NCI-H1105 (cell line): ENCODE measurements at places on chromosomes 7 and 10.

GRCh38 chr7:3240826-3241430 lies 60.1 kb upstream of the SDK1 start:
- no peak for DNase-seq

- no peak for DNase-seq
Measured at GRCh38 chr10:13765641-13766341, 179.0 kb downstream of the PRPF18 start.

DNA sequence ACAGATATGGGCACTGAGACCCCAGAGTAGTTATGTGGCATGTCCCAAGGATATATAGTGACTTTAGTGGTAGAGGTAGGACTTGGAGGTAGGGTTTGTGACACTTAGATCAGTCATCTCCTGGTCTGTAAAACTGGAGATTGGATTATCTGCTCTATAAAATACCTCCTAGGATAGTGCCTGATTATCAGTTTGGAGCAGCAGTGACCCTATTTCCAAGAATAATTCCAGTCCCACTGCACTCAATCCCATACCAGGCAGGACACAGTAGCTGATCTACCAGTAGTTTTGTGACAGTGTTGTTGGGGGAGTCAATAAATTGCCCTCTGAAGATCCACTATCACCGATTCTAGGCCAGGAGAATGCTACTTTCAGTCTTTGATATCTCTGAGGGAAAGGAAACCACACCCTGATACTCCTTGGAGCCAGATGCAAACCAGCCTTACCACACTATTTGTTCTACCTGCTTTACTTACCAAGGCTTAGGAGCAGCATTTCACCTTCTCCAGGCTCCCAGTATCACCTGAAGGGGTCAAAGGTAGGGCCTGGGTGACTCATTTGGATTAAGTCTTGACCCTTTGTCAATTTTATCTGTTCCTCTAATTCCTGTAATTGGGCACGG lies 30.6 kb downstream of the KMT2E start:
- no peak for DNase-seq

DNA sequence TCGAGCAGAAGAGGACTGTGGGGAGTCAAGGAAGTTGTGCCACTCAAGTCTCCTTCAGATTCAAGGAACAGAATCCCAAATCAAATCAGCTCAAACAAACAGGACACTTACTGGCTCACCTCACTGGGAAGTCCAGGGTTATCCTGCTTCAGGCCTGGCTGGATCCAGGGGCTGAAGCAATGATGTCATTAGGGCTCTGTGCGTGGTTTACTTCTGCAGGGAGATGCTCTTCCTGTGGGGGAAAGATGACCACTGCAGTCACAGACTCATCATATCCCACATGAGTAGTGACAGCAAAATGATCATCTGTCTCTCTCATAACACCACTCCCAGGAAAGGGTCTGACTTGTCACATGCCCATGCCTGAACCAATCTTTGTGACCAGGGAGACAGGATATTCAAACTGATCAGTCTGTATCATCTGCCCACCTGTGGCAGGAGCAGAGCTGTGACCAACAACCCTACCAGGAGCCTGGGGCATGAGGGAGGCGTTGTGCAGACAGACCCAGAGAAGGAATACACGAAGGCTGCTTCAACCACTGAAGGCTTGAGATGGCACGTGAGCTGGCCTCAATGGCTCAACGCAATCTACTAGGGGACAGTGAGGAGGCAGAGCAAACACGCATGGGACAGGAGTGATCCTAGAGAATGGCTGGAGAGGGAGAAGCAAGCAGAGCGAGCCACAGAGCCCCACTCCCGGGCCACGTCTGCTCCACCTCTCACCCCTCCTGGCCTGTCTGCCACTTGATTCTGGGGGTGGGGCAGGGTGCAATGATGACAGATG lies 27.6 kb upstream of the NANOS1 start:
- DNase-seq, result no peak

- DNase-seq, result no peak
Measured at GRCh38 chr10:132397671-132398565, 918 bp downstream of the PWWP2B start.

DNA sequence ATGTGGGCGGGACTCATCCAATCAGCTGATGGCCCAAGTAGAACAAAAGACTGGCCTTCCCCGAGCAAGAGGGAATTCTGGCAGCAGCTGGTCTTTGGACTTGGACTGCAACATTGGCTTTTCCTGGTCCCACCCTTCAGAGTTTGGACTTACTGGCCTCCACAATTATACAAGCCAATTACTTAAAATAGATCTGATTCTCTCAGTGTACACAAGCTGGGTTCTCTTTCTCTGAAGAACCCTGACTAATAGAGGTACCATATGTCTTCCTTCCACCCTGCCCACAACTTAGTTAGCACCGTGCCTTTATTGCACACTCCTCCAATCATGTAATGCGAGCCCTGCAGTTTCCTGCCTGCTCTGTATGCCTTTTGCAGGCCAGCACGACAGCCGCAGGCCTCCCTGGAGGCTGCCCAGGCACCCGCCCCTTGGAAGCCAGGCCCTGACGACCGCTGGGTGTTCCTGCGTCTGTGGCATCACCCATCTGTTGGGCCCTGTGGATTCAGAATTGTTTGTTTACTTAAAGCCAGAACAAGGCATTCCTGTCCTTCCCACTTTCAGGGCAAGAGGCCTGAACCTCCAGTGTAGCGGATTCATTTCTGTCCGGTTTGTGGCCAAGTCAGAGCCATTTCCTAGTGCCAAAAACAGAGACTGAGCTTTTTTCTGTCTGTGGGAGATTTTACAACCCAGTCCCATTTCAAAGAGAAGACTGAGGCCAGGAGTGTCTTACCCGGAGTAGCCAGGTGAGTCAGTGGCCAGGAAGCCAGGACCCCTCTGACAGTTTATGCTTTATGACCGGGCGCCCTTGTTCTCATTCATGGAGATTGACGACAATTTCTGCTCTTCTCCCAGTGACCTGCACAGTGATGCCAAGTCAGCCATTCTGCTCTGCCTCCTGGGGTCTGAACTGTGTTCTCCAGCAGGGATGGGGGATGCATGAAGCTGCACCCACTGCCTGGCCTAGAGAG lies 968 bp upstream of the INMT start:
- DNase-seq, result no peak

DNA sequence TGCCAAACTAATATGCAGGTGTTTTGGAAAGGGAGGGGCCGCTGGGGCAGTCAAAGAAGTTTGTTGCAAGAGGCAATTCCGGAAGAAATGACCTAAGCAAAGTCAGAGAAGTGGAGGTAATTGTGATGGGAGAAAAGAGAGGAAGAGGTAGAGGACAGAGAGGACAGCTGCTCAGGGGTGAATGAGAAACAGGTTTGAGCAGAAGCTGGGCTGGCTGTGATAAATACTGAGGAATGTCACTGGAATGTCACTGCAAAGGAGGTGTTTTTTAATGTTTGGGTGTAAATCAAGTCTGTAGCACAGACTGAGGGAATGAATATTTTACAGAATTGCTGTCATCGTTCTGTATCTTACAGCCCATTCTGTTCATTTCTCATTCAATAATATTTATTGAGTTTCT lies 207.2 kb downstream of the DPP6 start:
- no peak for DNase-seq

DNA sequence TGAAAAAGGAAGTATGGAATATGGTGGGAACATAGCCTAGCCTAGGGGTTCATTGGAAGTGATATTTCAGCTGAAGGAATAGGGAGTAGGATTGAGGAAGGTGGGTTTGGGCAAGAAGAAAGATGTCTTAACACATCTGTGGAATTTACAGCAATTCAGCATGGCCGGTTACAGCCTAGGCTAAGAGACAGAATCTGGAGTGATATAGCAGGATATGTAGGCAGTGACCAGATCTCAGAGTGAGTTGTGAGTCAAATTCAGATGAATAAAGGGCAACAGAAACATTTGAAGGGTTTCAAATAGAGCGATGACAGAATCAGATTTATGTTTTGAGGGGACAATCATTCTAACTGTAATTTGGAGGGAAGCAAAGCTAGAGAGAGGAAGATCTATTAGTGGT lies 199.0 kb upstream of the PRPS1L1 start:
- DNase-seq, result no peak

- no peak for DNase-seq
Measured at GRCh38 chr10:21293518-21294356, 231.7 kb downstream of the SKIDA1 start.

- DNase-seq, result no peak
Measured at GRCh38 chr7:2734751-2735571, 47.0 kb downstream of the AMZ1 start.

DNA sequence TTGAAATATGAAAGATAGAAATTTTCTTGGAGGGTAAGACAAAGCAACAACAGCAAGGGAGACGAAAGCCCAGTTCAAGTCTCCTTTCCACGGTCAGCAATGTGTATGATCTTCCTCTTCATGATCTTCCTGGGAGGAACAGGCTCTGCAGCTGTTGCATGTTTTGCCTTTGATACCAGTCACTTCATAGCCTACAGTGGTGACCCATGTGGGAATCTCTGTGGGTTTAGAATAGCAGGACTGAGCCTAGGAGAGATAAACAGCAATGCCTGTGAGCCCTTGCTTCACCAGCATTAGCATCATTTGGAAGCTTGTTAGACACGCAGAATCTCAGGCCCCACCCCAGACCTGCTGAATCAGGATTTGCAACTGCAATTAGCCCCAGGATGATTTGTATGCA lies 31.8 kb downstream of the STAMBPL1 start:
- no peak for DNase-seq

- no peak for DNase-seq
Measured at GRCh38 chr7:151601521-151602305, 82.0 kb upstream of the RHEB start.

DNA sequence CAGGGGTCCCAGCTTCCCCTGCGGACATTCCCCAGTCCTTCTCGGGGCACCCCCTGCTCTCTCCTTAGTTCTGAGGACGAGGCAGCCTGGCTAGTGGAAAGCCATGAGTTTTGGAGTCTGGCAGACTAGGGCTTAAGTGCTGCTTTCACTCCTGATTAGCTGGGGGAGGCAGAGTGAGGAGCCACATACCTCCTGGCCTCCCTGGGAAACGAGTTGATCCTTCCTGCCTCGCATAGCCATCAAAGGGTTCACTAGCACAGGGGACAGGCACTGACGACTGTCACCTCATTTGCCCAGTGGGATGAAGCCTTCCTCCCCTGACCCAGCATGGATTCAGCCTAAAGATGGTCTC lies 402.5 kb downstream of the RPS24 start:
- no peak for DNase-seq

DNA sequence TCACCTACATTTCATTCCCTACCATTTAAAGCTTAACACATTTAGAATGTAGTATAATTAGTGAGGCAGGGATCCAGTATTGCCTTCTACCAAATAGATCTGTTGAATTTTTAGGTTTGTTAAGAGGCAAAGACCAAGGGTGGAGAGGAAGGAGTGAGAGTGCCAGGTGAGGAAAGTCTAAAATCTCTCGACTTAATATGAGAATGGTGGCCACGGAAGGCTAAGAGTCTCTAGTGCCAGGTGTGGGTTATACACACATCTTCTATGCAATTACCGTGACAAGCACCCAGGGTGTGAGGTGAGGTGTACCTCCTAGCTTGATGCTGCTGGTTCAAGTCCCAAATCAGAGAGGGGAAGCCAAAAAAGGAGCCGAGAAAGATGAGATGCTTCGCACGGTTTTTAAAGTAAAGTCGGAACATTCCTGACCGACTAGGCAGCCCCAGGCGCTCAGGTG lies 439 bp downstream of the IQUB start:
- DNase-seq, result peak; percentile 10

DNA sequence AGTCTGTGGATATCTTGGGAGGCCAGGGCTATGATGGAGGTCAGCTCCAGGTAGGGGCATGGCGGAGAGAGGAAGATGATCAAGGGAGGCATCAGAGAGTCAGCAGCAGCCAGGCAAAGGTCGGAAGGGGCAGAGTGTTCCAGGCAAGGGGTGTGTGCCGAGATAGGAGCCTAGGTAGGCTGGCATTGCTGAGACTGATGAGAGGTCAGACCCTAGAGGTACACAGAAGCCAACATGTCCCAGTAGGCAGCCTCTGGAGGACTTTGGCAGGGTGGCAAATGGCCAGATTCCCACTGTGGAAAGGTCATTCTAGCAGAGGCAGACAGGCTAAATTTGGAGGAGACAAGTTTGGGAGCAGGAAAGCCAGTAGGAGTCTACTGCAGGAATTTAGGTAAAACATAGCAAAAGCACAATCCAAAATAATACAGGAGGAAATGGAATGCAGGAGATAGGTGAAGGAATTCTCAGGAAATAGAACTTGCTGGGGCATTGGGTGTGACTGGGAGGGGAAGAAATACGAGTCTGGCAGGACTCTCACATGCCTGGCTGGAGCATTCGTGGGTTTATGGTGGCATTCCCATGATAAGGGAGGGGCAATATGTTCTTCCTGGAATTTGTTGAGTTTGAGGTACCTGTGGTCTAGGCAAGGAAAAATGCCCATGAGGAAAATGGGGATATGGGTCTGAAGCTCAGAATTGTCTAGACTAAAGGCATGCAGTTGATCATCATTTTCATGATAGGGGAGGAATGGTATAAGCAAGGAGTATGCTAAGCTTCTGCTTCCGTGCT lies 25.7 kb downstream of the TMEM176A start:
- DNase-seq, result no peak

GRCh38 chr10:97380516-97380915 lies 20.6 kb downstream of the RRP12 start:
- DNase-seq, result no peak

GRCh38 chr10:5975641-5976473 lies 1.5 kb downstream of the IL15RA start:
- no peak for DNase-seq

DNA sequence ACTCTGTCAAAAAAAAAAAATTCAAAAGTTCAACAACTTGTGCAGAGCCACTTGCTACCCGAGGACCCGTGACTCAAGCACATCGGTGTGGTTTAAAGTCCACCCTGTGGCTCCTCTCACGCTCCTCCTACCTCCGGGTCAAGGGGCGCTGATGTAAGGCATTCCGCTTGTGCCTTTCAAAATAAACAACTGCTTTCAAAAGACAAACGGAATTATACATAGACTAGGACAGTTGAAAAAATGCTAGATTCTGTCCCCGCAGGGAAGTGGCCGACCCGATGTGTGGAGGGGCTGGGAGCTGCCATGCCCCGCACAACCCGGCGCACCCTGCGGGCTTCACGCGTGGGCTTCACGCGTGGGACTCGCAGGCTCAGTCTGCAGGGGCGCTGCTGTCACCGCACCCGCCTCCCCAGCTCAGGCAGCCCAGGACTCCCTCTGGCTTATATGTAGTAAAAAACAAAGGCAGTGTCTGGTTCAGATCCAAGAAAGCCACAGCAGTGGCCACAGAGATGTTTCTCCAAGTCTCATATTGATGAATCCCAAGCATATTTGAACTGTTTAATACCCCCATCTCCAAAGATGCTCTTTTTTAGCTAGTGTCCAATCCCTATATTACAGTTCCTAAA lies 239.7 kb upstream of the INHBA start:
- no peak for DNase-seq

GRCh38 chr10:3783682-3784432 lies 1.2 kb downstream of the KLF6 start:
- DNase-seq, result peak; percentile 21

GRCh38 chr7:112010109-112010508 lies 196.1 kb downstream of the DOCK4 start:
- DNase-seq, result no peak

DNA sequence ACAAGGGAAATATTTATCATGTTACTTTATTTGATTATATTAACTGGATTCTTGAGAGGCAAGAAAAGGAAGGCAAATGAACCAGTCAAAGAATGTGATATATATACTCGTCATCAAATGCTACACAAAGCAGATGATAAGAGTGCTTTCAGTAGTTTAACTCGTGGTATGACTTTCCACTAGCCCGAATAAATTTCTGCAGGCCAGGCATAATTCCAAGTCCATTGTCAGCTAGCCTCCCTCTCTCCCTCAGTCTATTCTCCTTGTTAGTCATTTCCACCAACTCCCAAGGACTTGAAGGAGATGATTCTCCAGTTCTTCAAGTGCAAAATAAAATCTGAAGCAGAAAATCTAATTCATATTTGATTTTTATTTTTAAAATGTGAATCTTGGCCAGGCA lies 190.5 kb downstream of the GLI3 start:
- no peak for DNase-seq
